ENCODE measurements at places on chromosomes 2 and 18.

GRCh38 chr2:38405917-38406596 is 29.0 kb upstream of the ATL2 start:
- no peak for DNase-seq

DNA sequence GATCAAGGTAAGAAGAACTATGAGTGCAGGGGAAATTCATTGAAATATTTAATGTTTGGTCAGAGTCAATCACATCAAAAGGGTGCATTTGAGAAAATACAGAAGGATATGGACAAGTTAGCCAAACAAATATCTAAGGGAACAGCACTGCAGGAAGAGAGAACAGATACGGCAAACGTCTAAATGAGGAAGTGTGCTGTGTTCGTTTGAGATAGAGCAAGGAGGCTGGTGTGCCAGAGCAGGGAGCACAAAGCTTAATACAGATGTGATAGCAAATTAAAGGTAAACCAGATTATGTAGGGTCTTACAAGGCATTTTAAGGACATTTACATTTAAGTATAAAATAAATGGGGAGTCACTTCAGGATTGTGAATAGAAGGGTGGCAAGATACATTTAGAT is 241.3 kb upstream of the ZNF804A start:
- no peak for DNase-seq

GRCh38 chr2:106972782-106973181 is 86.8 kb upstream of the ST6GAL2 start:
- DNase-seq = no peak

DNA sequence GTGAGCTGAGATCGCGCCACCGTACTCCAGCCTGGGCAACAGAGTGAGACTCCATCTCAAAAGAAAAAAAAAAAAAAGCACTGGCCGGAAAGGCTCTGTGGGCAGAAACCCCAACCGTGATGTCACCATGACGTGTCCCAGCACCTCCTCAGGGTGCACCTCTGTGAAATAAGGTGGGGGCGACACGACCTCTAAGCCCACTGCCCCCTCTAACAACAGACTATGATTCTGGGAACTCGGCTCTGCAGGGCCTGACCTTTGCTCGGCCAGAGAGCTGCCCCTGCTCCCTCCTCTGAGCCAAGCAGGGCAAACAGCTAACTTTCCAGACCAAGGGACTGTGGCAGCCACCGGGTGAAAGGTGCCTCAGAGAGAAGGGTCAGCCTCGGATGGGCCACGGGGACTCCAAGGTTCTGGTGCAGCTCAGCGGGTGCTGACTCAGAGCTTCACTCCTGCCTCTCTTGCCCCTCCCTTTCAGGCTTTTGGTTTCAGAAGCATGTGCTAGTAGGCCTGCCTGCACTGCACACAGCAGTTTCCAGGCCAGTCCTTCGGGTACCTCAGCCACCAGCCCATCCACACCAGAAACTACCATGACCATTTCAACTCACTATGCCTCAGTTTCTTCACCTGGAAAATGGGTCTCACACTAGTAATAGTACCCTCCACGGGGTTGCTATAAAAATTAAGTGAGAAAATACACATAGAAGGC is 8.0 kb downstream of the TMBIM1 start:
- peak; percentile 70 for DNase-seq

GRCh38 chr2:100767224-100767653 is 52.7 kb upstream of the NPAS2 start:
- no peak for DNase-seq

GRCh38 chr2:207839028-207839427 is 69.3 kb upstream of the FZD5 start:
- no peak for DNase-seq

DNA sequence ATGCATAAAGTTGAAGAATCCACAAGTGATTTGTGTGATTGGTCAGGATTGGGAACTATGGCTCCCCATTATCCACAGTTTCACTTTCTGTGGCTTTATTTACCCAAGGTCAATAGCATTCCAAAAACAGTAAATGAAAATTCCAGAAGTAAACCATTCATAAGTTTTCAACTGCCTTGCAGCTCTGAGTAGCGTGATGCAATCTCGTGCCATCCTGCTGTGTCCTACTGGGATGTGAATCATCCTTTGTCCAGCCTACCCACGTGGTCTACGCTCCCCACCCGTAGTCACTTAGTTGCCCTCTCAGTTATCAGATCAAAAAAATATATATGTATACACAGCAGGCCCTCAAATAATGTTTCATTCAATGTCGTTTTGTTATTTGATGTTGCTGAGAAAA is 89.0 kb upstream of the DLGAP1 start:
- no peak for DNase-seq

GRCh38 chr18:36903215-36903928 is 74.4 kb downstream of the KIAA1328 start:
- DNase-seq = no peak

- no peak for DNase-seq
Observed at GRCh38 chr2:105952131-105952530, 207.4 kb downstream of the NCK2 start.

DNA sequence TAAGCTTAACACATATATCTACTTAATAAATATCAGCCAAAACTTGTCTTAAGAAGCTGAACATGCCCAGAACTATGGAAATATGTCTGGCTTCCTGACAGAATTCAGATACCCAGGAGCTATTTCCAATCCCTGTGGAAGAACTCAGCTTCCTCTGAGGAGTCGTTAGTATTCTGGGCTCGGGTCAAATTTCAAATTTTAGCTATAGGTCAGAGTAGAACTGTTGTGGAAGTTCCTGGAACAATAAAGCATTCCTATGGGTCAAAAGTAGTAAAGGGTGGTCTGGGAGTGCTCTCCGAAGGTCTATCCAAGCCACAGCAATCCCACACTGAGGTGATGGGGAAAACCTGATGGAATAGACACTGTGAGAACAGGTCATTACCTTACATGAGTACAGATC is 342.7 kb upstream of the CHST9 start:
- DNase-seq = no peak

DNA sequence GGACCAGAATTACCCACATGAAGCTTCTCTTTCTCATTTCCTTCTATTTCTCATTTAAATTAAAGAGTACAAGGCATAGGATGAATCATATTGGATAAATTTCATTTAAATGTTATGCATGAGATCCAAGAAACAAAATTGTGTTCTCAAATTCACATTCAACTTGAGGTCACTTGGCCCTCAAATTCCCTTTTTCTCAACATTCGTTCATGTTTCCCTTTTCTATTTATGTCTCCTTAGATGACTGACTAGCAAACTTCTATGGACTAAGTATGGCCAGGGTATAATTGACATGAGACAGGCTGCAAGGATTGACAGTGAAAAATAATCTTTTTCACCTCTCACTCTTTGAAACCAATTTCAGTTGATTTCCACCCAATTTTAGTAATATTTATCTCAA is 4.0 kb upstream of the LDLRAD4 start:
- DNase-seq = no peak

GRCh38 chr2:20050104-20050645 is 1.3 kb downstream of the LAPTM4A start:
- peak; percentile 48 for DNase-seq

DNA sequence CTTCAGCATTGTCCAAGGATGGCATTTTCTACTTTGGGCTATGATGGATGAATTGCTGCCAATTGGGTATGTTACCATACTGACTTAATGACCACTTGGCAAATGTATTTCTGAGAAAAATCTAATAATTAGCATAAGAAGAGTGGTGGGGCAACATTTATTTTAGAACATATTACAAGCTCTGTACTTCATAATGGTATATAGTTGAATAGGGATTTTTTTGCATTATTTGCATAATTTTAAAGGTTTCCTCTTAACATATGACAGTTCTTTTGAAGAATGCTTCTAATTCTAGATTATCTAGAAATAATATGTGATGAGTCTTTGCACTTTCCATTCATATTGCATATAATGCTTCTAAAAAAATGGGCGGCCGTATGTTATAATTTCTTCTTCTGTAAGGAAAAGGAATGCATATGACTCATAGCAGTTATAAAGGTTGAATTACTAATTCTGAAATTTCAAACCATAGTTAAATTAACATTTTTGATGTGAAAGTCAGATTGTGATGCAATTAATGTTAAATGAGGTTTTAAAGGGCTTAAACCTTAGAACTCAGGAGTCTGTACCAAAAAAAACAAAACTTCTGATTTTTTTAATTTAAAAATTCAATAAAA is 1652.3 kb upstream of the SLC39A10 start:
- no peak for DNase-seq

- peak; percentile 37 for DNase-seq
Observed at GRCh38 chr2:64134813-64135212, 9.4 kb downstream of the PELI1 start.

- no peak for DNase-seq
Observed at GRCh38 chr2:74700643-74701372, 46.8 kb downstream of the SEMA4F start.

- DNase-seq = no peak
Observed at GRCh38 chr18:46480226-46480625, 176.8 kb downstream of the LOXHD1 start.

GRCh38 chr2:71190656-71191569 is 36.0 kb downstream of the PAIP2B start:
- no peak for DNase-seq

DNA sequence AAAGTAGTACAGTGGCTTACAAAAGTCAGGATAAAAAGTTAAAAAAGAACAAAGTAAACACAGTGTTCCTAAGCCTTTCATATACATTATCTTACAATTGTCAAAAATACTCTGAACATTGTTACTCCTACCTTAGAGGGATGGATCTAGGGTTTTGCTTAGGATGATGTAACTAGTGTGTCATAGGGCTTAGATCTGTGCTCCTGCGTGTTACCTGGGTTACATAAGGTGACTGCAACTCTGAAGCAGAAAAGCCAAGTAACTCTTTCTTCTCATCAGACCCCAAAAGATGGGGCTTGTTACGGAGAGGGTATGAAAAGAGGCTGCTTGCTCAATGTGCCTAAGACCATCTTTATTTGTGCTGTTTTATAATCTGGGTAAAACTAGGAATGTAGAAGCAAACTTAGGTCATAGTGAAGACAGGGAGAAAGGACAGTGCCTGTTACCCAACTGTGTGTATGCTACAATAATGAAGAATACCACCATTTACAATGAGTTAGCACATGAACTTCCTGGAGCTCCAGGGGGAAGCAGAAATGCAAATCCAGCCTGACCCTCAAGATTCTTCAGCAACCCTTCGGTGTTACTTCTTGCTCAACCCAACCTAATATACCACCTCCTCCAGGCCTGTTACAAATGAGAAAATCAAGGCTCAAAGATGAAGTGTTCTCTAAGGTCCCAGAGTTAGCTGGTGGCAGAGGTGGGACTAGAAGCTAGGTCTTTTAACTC is 42.0 kb upstream of the STK17B start:
- DNase-seq = no peak

GRCh38 chr2:96260387-96261260 is 5.2 kb downstream of the TMEM127 start:
- peak; percentile 37 for DNase-seq

DNA sequence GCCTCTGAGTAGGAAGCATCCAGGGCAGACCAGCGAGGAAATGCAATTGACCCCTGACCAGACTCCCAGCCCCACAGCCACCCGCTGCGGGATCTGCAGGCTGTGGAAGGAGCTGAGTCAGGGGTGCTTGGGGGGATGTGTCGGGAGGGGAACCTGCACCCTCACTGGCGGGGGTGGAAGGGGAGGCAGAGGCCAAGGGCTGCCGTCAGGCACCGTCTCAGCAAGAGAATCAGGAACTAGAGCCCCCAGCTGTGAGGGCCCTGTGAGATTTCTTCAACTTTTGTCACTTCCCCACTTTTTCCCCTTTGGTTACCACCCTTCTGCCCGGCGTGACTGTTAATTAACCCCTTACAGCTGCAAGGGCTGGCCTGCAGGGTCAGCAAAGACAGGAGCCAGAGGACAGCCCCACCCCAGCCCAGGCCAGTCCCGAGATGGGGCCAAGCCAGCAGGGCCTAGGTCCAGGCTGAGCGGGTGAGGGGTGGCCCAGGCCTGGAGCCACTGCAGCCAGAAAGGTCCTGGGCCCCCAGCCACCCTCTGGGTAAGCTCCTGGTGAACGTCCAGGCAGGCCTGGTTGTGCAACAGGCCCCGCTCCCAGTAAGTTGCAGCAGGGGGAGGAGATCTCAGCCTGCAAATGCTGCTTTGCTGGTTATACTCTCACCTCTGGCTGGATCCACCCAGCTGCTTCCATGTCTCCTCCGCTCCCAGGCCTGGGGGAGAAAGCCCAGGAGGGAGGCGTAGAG is 147.0 kb upstream of the ID2 start:
- no peak for DNase-seq

GRCh38 chr2:127906206-127906926 is 20.6 kb upstream of the AMMECR1L start:
- no peak for DNase-seq

DNA sequence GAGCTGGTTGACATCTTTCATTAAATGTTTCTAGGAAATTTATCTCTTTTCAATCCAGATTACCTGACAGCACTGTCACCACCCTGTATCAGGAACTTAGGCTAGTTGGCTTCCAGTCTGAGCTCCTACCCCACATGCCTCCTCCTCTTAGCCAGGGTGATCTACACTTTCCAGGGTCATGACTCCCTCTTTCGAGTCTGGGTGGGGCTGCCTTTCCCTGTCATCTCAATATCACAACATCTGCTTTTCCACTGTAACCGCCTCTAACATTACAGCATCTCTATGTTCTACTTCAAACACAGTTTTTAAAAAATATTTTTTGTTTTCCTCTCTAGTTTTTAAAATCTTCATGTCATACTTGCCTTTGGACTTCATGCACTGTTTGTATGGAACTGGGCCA is 129.2 kb downstream of the RBMS1 start:
- DNase-seq = no peak

- no peak for DNase-seq
Observed at GRCh38 chr2:223980397-223980735, 23.1 kb downstream of the MRPL44 start.

GRCh38 chr18:72652990-72653593 is 109.0 kb upstream of the CBLN2 start:
- DNase-seq = peak; percentile 5

GRCh38 chr2:147683380-147683779 is 161.4 kb upstream of the ACVR2A start:
- DNase-seq = no peak

DNA sequence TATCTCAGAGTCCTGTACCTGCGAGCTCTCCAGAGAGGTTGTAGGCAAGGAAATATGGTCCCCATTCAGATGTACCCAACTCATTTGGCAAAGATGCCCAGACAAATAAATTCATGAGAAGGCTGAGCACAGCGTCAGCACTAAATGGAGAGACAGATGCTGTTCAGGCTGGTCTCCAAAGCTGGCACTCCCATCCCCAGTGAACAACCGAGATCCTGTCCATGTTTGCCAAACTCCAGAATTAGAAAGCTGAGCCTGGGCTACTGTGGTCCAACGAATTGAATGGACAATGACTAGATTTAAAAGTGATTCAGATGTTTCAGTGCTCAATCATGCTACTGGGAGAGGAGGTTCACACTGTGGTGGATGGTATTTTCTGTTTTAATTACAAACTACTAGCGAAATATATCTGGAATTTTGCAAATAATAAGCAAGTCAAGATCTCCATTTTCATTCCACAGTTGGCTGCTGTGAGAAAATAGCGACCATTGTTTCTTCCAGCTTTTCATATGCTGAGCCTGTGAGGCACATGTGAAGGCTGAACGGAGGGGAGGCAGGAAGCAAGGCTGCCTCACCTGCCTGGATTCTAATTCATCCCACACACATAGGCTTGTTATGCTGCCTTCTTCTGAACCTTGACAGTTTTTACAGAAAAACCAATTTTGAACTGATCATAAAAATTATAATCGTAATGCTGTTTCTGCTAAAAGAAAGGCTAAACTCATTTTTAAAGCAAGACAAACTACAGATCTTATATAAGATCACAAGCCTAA is 22.6 kb upstream of the DAPL1 start:
- no peak for DNase-seq

Data from CD4-positive, alpha-beta T cell treated with Interleukin-10 for 1 hour (primary cell).